Stimulated activated CD4-positive, alpha-beta T cell treated with anti-CD3 and anti-CD28 coated beads, Interleukin-4, amount 100 ng/mL, for 24 hours (primary cell): ENCODE measurements at places on chromosomes 6 and 20.
A peak's percentile ranks its signal among the peaks of the same experiment; 100 is the strongest.

- DNase-seq = no peak
Observed at GRCh38 chr20:15512916-15513315, 1060.3 kb downstream of the KIF16B start.

GRCh38 chr20:55004044-55004443 is 528.7 kb downstream of the DOK5 start:
- DNase-seq = no peak

- no peak for DNase-seq
Observed at GRCh38 chr6:8435845-8436168, 462 bp upstream of the SLC35B3 start.

DNA sequence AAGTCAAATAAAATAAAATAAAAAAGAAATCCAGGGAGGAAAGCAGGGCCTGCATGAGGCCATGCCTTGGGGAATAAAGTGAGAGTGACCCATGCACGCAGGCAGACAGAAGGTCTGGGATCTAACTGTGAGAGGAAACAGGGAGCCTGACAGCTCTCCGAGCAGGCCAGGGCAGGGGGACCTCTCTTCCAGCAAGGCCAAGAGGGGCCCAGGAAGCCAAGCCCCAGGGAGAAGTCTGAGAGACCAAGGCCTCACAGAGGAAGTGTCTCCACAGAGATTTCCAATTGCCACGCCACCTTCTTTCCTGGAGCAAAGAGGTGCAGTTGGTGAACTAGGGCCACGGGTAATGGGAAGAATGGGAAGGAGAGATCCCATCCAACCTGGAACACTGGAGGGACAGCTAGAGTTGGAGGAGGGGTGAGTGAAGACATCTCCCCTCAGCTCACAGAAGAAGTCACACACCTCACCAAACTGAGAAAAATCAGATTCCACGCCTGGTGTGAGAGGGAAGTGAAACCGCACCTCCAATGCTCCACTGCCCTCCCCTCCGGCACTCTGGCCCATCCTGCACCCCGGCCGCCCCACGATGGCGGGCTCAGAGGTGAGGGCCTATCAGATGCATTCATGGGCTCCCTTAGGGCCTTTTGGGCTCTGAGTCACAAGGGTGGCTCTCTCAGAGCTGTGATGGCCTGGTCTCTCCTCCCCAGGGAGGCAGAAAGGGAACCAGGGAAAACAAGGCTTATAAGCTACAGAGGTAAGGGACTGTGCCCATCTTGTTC is 25.1 kb upstream of the TAF8 start:
- no peak for DNase-seq

DNA sequence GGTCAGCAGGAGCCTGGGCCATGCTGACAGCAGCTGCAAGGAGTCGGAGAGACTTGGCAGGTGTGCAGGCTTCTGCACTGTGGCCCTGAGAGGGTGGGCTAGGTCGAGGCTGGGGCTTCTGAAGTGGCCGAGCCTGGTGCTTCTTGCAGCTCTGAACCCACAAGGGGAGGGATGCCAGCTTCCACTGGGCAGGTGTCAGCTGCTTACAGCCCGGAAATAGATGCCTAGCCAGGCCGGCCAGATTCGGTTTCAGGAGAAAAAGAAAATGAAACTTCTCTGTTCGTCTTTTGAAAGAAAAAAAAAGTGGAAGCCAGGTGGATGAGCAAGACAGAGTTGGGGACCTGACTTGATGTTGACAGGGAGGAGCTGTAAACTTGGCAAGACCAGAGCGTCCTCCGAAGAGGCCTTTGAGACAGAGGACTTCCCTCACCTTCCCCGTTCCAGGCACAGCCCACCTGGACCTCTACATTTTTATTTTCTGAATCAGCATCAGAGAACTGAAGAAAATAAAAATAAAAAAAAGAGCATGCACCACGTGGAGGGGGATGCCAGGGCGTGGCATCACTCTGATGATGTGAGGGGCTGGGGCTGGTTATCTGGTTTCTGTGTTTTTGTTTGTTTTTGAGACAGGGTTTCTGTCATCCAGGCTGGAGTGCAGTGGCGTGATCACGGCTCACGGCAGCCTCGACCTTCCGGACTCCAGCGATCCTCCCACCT is at the start of gene ZBP1:
Gene ZBP1, minus strand, starts transcription at position 153 of the 717 bp plus-strand sequence. Its CDS starts 131 bp downstream, at position 22.
- peak; percentile 54 for DNase-seq

DNA sequence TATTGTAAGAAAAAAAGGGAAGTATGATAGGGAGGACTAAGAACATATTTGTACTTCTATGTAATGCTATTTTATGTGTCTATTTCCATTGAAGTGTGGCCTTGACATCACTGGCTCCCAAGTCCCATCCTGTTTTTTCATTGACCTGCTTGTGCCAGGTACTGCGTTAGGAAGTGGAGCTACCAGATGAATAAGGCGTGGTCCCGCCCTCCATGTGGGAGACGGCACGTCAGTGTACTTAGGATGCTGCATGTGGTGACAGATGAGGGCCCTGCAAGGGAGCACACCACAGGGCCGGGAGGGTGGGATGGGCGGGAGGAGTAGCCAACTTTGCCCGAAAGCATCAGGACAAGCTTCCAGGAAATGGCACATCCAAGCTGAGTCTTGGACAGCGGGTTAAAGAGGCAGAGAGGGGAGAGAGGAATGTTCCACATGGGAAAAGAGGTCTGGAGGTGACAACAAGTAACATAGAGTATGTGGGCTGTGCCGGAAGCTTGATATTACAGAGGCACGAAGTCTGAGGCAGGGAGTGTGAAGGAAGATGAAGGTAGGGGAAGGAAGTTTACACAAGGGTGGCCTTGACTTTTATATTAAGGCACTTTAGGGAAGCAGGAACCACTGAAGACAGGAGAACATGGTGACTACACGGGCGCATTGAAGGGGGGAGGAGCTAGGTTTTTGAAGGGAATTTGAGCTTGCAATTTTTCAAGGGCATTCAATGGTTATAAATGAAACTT is 140.6 kb downstream of the MTHFD1L start:
- no peak for DNase-seq

DNA sequence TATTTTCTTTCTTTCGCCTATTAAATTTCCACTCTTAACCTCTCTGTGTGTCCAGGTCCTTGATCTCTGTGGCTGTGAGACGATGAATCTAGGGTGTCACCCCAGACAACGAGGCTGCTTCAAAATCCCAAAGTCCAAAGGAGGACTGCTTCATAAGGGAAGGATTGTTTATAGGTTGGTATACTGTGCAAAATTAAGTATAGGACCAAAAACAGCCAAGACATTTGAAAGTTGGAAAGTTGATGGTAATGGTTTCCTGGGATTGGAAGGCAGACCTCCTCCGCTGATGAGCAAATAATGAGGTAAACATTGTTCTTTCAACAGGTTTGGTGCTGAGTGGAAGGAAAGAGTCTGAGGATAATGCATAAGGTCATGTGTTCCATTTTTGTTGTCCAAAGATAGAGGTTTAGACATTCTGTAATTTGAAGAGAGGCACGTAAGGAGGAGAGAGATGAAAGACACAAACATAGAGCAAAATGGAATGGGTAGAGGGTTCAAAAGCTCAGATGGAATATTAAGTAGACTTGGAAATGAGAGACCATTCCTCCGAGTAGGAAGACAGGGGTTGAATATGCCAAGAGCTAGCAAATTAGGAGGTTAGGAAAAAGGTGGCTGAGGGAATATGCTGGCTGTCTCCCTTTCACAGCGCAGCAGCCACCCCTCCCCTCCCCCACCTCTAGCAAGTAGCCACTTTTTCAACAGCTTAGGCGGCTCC is 24.8 kb downstream of the ZNF311 start:
- no peak for DNase-seq

- no peak for DNase-seq
Observed at GRCh38 chr6:73734832-73735453, 38.9 kb downstream of the CD109 start.

- DNase-seq = no peak
Observed at GRCh38 chr6:143396497-143397226, 53.8 kb downstream of the ADAT2 start.

GRCh38 chr6:38336922-38337321 is 302.8 kb downstream of the BTBD9 start:
- no peak for DNase-seq

DNA sequence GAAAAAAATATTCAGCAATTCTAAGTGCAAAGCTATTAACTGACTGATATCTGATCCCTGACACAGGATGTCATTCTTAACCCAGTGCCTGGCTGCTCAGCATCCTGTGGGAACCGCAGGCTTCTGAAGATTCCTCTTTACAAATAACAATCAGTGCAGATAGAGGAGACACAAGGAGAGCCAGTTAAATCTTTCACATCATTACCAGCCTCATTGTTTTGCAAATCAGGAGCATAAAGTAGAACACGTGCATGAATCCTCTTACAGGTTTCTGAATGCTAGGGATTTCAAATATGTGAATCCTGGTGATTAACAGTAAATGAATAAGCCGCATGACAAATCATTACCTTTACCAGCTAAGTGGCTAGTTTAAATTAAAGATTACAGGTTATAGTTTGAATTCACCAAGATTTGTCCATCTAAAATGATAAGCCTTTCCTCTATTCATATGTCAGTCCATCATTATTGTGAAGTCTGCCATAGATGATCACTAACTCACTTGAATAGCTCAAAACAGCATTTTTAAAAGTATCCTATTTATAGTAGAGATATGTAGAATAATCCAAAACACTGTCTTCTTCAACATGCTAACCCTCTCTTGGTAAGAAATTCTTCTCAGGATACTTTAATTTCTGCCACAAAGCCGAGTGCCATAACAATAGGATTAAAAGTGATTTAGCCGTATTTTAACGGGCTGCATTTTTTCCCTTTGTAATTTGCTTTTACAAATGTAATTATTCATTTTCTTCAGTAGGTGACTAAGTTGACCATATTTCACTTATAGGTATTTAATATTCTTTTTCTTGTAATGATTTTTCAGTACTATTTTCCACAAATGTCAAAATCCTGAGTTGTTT is 367.3 kb upstream of the EPHA7 start:
- DNase-seq = no peak

DNA sequence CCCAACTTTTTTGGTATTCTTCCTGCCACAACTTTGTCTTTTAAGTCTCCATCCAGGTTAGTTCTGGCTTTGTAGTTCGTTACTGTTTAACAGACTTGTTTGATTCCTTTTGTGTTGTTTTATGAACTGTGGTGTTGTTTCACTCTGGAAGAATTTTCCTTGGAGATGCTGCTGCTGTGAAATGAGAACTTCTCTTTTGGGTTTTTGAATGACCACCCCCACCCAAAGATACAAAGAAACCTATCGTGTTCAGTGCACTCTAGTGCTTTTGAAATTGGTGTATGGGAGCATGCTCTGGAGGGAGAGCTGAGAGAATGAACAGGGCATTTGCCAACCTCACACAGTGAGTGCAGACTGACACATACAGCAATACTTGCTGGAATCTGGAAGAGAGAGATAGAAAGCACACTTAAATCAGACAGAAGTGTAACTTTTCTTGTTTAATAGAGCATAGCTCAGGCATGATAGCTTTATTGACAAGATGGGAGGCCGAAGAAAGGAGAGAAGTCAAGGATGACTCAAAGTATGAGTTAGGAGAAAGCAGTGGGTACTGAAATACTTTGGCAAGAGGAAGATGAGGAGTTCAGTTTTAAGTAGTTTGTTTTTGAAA is 293.1 kb downstream of the SOX4 start:
- DNase-seq = no peak

DNA sequence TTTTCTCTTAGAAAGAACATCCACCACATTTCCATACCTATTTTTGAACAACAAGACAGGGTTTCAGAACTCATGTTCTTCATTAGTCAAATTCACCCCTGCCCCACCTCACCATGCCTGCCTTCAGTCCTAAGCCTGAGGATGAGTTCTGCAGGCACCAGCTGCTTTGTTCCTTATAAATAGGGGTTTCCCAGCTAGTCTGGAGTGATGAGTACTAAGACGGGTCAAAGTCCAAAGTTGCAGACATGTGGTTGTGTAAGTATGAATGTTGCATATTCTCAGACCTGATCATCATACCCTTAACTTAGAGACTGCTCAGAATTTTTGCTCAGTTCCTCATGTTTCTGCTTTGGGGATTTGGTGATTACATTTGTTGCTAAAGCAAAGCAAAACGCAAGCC is 257.7 kb upstream of the CDYL start:
- DNase-seq = no peak

- DNase-seq = no peak
Observed at GRCh38 chr6:5208057-5208456, 52.7 kb downstream of the LYRM4 start.

DNA sequence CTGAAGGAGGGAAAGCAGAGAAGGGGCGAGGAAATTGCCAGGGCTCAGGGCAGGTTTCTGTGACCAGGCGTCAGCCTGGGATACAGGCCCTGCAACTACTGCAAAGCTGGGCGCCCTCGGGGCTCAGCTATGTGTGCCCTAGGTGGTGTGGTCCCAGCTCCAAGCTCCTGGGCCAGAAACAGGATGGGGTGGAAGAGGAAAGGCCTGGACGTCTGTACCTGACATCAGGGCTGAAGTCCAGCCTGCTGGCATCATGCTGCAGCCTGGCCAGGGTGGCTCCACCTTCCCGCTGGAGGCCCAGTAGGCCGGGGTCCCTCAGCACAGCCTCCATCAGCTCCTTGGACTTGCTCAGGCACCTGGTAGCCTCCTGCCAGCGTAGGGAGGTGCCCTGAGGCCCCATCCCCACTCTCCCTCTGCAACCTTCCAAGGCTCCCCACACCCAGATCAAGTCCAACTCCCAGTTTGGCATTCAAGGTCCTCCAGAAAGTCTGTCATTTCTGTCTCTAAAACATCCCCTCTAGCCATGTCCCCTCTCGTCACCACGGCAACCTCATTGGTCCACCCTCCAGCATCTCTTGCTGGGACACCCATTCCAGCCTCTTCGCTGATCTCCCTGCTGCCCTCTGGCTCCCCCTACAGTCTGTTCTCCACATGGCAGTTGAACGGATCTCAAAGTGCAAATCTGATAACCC is 38.2 kb downstream of the KIAA1755 start:
- DNase-seq = peak; percentile 61

DNA sequence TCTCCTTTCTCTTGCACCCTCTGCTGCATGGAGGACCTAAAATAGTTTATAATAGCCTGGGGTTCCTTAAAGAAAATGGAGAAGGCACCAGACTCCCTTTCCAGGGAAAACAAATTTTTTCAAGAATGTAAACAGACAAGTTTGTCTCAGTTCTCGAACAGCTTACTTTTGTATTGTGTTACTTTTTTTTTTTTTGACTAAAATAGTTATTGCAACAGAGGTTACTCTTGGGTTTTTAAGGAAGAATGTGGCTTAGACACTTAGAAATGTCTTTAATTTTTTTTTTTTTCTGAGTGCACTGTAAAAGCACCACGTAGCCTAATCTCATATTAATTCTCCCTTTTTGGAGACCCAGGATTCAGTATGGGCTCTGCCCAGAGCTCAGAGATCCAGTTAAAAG is 148.7 kb upstream of the CARMIL1 start:
- no peak for DNase-seq

GRCh38 chr6:84050408-84050807 is 16.8 kb downstream of the MRAP2 start:
- DNase-seq = no peak
